Fibroblast of skin of abdomen (primary cell): ENCODE measurements at places on chromosomes 6 and 20.

- no peak for DNase-seq
These were observed 11.2 kb downstream of the TCFL5 start for GRCh38 chr20:62850333-62850974.

DNA sequence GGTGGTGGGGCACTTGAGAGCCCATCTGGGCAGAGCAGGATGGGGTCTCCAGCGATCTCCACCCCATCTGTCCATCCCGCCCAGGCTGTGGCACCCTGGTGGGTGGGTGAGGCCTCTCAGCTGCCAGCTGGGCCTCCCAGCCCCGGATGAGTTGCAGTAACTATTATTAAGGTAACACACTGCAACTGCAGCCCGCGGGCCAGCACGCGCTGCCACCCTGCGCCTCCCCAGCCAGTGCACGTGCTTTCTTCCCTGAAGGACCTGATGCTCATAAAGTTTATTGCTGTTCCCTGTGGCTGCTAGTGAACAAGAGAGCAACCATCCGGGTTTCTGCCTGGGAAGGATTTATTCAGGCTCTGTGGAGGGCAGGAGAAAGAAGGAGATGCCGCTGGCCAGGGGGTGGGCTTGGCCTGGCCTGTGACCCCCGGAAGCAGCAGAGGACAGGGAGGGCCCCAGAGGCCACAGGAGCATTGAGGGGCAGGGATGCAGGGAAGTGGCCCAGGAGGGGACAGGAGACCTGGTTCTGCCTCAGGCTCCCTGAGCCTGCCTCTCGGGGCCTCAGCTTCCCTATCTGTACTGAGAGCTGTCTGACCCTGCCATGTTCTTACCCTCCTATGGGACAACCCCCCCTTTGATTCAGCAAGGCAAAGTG, 1.7 kb downstream of the IP6K3 start:
- no peak for DNase-seq

DNA sequence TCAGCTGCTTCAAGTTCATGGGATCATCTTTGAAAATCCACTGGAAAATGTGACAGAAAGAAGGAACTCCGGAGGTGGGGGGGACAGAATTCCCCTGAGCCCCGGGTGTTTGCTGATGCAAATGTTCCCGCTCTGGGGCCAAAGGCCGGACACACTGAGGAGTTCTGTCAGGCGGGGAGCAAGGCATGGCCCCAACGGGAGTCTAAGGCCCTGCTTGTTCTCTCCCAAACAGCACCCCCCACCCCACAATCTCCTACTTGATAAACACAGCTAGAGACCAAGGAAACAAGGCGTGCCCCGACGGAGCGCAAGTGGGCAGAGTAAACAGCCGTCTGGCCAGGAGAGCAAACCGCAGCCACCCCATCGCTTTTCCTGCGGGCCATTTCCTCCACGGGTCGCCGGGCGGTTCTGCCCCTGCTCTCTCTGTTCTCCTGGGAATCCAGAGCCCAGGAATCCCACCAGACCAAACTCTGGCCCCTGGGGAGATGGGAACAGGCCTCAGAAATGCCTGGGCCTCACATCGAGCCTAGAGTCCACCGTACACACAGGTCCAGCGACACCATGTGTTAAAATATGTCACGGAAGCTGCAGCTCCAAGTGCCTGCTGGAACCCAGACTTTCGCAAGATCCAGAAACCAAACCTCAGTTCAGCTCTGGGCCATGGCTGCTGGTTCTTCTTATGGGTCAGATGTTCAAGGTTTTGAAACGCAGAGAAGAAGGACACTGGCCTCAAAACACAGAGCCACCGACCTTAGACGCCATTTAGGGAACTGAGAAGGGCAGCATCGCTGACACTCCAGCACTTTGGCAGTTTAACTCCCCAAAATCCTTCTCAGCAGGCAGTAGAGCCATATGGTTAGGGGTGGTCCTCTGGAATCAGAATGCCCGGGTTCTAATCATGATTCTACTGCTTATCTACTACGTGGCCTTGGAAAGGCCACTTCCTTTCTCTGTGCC, 104.2 kb downstream of the PREX1 start:
- DNase-seq: no peak

GRCh38 chr6:40510442-40510841, 76.7 kb downstream of the LRFN2 start:
- no peak for DNase-seq

- no peak for DNase-seq
These were observed 97.7 kb upstream of the KCNQ5 start for GRCh38 chr6:72524011-72524645.

DNA sequence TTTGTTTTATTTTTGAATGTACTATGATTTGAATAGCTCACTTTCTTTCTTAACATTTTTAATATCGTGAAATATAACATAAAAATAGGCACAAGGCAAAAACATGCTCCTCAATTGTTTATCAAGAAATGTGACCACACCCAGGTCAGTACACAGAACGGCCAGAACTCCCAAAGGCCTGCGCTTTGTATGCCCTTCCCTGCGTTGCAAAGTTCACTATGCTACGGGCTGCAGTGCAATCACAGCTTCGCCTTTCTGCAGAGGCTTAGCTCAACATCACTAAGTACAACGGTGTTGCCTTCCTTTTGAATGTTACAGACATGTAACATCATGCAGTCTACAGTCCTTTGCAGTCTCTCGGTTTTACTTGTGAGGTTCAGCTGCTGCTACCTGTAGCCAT, 333.4 kb downstream of the THBS2 start:
- no peak for DNase-seq

- peak; percentile 85 for DNase-seq
These were observed 78.0 kb downstream of the RWDD2A start for GRCh38 chr6:83270971-83271719.

GRCh38 chr6:11952316-11952715, 59.8 kb upstream of the HIVEP1 start:
- DNase-seq: peak; percentile 29

DNA sequence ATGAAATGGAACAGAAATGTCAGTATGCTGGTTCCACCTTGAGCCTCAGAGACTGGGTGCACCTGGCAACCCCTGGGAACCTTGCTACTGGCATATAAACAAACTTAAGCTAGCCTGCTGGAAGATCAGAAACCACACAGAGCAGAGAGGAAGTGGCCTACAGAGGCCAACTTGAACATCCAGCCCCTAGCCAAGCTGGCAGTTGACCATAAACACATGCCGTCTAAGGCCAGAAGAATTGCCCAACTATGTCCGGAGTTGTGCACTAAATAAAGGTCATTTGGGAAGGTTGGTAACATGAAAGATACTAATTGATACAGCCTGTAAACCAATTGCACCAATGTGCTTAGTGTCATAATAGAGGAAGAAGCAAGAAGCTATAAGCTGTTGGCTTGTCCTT, 266.6 kb upstream of the BTBD3 start:
- no peak for DNase-seq

GRCh38 chr6:157428427-157429202, 47.6 kb downstream of the ZDHHC14 start:
- DNase-seq: no peak

- DNase-seq: no peak
These were observed 6.7 kb downstream of the RAET1E start for GRCh38 chr6:149891259-149891658.
